ENCODE measurements at places on chromosomes 6 and 20.

DNA sequence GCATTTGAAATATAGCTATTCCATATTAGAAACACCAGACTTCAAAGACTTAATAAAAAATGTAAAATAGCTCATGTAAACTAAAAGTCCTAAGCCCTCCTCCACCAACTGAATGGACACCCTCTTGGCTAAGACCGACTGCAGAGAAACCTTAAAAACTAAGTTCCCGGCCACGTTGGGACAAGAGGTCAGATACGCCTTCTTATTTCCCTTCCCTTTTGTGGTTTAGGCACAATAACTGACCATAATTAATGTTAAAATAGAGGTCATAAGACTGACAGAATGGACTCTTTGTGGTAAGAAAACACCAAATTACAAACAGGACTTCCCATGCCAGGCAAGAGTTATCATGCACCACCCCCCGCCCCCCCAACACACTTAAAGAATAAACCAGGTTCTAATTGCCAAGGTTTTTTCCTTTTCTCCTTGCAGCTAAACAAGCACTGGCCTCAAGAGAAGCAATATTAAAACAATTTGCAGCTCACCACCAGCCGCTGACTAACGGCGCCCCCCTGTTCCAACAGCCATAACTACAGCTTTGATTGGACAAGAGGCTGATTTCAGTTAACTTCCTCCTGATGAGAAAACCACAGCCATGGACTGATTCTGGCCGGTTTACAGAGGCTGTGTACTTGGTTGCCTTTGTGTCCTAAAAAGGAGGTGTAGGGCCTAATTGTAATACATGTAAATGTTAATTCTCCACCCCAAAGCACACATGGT is 10.7 kb upstream of the LAMP5 start:
- DNase-seq: no peak

- no peak for DNase-seq
Measured at GRCh38 chr20:12049125-12049524, 131.4 kb downstream of the BTBD3 start.

- DNase-seq: no peak
Measured at GRCh38 chr20:48364688-48365421, 462.9 kb downstream of the PREX1 start.

GRCh38 chr6:25789475-25789874 is 34.9 kb downstream of the SLC17A4 start:
- DNase-seq: no peak

DNA sequence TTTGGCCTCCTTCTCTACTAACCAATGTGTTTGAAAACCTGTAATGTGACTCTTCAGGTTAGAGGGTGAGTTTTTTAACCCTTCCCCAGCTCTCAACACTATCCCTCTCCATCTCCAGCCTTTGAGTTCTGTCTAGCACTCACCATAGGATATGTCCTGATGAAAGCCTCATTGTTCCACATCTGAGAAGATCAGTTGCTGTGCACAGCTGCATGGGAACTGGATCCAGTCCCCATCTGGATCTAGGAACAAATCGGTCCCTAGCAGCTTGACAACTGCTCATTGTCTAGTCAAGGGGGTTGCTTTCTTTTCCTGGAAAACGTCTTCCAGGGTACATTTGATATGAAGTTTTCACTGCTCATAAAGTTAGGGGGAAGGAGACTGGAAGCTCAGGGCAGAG is 45.4 kb upstream of the AGPAT4 start:
- no peak for DNase-seq

Measured in islet precursor cell (in vitro differentiated cells).